ENCODE measurements at places on chromosomes 1 and 21. TPM values are rescaled to one million over a fixed set of nuclear protein-coding genes. Genes with fewer than 3 reads are reported as not detected.
A peak's percentile ranks its signal among the peaks of the same experiment; 100 is the strongest.

Gene LRRC38
- total RNA-seq, result not detected

Gene IFI44
- total RNA-seq, result 7.6 TPM

Gene TDRD5
- total RNA-seq, result not detected

Gene OMA1
- total RNA-seq, result 15.9 TPM

DNA sequence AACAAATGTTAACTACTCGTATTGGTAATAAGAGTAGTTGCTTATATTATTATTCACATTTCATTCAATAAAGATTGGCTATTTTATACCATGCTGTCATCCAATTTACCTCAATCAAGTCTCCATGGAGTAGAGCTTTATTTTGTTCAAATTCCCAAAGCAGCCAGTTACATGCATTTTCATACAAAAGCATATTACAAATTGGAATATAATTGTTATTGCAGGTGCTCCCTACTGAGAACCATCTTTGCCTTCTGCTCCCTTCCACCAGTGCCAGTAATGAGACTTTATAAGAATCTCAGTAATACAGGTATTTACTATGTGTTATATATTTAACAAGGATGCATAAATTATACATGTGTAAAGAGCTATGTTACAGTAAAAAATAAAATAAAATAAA lies 54.2 kb downstream of the FOXJ3 start:
- DNase-seq, result no peak

DNA sequence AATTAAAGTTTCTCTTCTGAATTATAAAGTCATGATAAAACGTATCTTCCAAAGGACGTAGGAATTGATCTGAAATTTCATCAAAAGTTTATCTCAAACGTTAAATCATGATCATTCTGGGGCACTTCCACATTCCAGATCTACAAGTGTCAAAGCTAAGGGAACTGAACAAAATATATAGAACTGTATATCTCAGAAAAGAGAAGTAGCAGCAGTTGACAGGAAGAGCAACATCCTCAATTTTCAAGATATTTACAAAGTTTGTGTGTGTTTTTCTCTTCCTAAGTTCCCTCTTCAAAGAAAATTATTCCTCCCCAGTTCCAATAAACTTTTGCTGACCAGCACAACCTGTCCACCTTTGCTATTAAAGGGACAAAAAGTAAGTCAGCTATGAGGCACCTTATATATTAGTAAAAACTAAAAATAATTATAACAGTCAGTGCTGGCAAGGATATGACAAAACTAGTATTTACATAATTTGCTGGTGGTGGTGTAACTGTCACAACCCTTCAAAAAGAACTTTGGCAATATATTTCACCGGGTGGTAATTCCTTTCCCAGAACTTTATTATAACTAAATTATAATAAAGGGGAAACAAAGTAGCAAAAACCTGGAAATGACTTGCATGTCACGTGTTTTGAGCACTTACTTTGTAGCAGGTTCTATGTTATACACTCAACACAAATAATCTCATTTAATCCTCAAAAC lies 38.5 kb upstream of the EYA3 start:
- DNase-seq, result no peak

DNA sequence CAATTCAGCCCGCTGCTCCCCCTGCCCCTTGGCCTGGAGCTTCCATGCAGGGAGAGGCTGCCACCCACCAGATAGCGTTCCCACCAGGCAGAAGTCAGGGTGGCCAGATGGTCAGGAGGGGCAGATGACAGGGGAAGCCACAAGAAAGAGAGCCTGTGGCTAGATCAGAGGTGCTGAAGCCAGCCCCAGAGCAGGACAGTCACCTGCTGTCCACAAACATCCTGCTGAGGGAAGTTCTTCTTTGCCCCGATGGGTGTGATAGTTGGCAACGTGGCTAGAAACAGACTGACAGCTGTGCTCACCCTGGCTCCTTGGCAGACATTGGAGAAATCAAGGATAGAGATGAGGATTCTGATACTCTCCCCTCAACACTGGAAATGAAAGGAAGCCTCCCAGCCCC lies 27.2 kb upstream of the SRP9 start:
- DNase-seq, result no peak

DNA sequence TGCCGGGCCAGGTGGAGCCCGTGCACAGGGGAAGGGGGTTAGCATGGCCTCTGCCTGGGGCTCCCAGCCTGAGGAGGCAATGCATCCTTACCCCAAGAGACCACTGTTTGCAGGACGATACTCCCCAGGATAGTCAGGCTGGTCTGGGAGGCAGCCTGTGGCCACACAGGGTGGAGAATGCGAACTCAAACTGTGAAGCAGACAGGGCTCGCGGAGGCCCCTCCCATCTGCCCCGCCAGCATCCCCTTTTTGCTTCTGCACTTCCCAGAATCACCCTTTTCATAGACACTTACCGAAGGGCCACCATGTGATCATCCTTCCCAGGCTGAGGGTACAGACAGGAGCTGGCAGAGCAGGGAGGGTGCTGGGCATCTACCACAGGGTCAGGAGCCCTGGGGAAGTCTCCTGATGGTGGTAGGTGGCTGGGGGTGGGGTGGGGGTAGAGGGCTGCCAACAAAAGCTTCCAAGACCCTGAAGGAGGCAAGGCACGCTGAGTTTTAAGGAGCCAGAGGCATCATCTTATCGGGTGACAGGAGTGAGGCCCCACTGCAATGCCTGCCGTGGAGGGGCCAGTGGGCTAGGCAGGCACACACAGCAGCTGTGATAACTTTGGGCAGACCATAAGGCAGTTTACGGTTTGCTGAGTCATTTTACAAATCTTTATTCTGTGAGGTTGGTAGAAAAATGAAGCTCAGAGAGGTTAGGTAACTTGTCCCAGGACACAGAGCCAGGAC lies 31.3 kb upstream of the BTG2 start:
- no peak for DNase-seq

- no peak for DNase-seq
Observed at GRCh38 chr1:7120863-7121621, 335.8 kb downstream of the CAMTA1 start.

DNA sequence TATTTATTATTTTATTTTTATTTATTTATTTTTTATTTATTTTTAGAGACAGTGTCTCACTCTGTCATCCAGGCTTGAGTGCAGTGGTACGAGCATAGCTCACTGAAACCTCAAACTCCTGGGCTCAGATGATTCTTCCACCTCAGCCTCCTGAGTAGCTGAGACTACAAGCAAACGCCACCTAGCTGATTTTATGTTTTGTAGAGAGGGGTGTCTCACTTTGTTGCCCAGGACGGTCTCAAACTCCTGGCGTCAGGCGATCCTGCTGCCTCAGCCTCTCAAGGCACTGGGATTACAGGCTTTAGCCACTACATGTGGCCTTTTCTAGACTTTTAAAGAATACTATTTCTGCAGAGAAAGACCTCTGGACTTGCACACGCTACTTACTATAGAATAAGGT lies 61.3 kb upstream of the C1orf53 start:
- no peak for DNase-seq

GRCh38 chr1:104125266-104125665 lies 375.6 kb downstream of the AMY1C start:
- no peak for DNase-seq

DNA sequence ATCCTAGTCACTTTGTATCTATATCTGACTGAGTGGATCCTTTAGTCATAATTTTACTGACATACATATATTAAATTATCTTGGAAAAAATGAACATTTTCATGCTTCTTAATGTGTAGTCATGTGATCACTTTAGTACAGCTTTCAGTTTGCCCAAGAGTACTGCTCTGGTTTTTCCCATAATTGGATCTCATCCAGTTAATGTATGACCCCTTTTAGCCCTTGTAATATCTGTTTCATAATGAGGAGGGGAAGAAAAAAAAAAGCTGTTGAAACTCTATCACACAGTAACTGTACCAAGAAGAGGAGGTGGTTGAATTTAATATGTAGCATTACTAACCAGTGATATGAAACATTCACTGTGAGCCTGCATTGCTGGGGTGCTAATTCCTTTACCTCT lies 328.7 kb downstream of the PTPRC start:
- no peak for DNase-seq

DNA sequence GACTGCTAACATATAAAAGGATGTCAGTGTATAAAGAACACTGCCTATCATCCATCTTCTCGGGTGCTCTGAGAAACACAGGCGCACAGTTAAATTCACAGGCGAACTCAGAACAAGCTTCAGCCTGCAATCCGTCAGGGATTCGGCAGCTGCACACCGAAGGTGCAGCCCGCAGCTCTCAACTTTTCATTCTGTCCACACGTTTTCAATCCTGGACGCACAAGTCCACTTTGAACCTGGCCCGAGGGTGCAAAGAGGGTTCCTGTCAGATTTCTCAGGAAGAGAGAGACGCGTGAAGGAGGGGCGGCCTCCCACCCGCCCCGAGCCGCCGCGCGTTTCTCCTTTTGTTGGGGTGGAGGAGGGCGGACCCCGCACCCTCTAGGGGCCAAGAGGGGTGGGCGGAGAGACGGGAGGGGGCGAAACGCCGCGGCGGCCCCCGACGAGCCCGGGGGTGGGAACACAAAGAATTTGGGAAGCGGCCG lies 724 bp downstream of the DOCK7 start:
- peak; percentile 2 for DNase-seq

Data from CD8-positive, alpha-beta memory T cell (primary cell).